ENCODE measurements at places on chromosomes 3 and 15.

GRCh38 chr3:71010726-71011455 is 572.6 kb downstream of the FOXP1 start:
- peak; percentile 69 for DNase-seq
- no peaks in the 10 kb centered on the region for H3K27me3 ChIP-seq
- peak overlapping the region; percentile 97 for H3K27ac ChIP-seq
- peak overlapping the region; percentile 55 for H3K4me3 ChIP-seq

DNA sequence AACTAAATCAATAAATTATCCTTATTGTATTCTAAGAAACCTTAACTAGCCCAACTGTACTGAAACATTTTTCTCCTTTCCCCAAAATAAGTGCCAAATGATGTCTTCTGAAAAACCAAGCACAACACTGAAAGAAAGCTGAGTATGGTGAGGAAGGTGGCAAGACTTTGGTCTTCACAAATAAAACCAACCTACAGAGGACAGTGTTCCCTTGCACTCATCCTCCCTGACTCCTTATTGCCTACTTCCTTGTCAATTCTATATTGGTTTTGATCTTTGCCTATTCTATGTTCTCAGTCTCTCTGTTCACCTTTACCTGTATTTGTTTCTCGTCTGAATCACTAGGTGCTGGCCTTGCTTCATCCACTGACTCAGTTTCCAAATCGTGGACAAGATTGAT is 490.1 kb upstream of the ZNF385D start:
- no peaks in the 10 kb centered on the region for H3K27me3 ChIP-seq
- H3K36me3 ChIP-seq: no peaks in the 10 kb centered on the region
- no peak overlapping the region for H3K4me3 ChIP-seq
- H3K27ac ChIP-seq: no peak overlapping the region
- H3K4me1 ChIP-seq: no peaks in the 10 kb centered on the region
- DNase-seq: no peak

DNA sequence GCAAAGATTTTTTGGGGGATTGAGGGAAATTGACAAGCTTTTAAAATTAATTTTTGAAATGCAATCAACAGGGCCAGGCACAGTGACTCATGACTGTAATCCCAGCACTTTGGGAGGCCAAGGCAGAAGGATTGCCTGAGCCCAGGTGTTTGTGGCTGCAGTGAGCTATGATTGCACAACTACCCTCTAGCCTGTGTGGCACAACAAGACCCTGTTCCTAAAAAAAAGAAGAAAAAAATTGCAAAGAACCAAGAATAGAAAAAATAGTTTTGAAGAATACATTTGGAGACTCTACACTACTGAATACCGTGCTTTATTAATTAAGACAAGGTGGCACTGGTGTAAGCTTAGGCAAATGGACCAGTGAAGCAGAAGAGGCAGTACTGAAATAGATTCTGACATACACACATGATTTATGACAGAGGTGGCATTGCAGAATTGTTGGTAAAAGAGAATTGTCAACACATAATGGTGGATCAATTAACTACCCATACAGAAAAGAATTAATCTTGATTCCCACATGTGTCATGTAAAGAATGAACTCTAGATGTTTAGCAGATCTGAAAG is 443.3 kb upstream of the ATP11B start:
- H3K4me1 ChIP-seq: no peaks in the 10 kb centered on the region
- no peak overlapping the region for H3K4me3 ChIP-seq
- H3K27ac ChIP-seq: no peak overlapping the region

GRCh38 chr3:95899911-95900310 is 914.5 kb upstream of the EPHA6 start:
- H3K36me3 ChIP-seq: no peaks in the 10 kb centered on the region
- H3K4me3 ChIP-seq: no peak overlapping the region
- H3K27me3 ChIP-seq: no peaks in the 10 kb centered on the region
- no peak overlapping the region for H3K27ac ChIP-seq
- no peaks in the 10 kb centered on the region for H3K4me1 ChIP-seq

DNA sequence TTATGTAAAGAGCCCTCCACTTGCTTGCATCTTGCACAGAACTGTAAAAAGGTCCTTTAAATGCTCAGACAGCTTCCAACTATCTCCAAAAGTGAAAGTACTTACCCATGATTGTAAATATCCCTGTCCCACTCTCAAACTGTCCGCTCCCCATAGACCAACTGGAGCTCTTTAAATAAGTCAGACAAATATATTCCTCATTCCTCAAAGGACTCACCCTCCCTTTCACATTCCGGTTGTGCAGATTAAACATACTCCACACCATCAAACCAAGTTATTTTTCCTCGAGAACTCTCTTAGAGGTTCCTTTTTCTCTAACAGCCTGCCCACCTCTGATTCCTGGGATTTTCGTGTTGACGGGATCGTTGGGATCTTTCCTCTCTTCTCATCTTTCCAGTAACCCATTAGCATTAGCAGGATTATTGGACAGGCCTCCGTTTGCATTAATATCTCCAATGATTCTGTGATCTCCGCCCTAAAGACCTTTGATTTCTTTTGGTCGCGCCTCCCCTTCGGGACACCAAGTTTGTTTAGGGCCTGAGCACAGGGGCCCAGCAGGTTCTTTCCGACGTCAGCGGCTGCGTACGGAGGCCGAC is 763 bp downstream of the GOLGB1 start:
- H3K4me3 ChIP-seq: no peak overlapping the region
- H3K4me1 ChIP-seq: peaks cover 8% of the 10 kb centered on the region
- no peak for DNase-seq
- no peak overlapping the region for H3K27ac ChIP-seq

- no peaks in the 10 kb centered on the region for H3K4me1 ChIP-seq
- H3K27ac ChIP-seq: no peak overlapping the region
- no peak for DNase-seq
These were observed 277.3 kb upstream of the TLE3 start for GRCh38 chr15:70375006-70375431.

- no peaks in the 10 kb centered on the region for H3K27me3 ChIP-seq
- H3K4me1 ChIP-seq: peaks cover 9% of the 10 kb centered on the region
- H3K36me3 ChIP-seq: peaks cover 13% of the 10 kb centered on the region
- H3K27ac ChIP-seq: no peak overlapping the region
These were observed 50.7 kb upstream of the MELTF start for GRCh38 chr3:197080344-197080743.

All from activated naive CD8-positive, alpha-beta T cell treated with anti-CD3 and anti-CD28 coated beads, Interleukin-2, amount 50 U/mL, for 24 hours (primary cell).